D721Med (cell line): ENCODE measurements at places on chromosomes 5 and 9.

DNA sequence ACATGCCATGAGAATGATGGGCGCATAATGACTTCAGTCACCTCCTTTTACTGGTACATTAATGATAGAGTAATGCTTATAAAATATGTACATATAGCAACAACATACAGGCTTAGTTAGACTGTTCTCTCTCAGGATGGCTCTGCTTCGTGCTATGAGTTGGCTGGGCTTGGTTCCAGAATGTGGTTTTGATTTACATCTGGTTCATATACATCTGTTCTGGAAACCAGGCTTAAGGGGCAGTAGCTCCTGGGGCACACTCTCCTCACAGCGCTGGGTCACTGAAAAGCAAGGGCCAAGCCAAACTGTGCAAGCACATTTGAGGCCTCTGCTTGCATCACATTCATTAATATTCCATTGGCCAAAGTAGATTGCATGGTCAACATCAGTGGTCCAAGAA lies 44.9 kb downstream of the PCSK1 start:
- no peak for DNase-seq

DNA sequence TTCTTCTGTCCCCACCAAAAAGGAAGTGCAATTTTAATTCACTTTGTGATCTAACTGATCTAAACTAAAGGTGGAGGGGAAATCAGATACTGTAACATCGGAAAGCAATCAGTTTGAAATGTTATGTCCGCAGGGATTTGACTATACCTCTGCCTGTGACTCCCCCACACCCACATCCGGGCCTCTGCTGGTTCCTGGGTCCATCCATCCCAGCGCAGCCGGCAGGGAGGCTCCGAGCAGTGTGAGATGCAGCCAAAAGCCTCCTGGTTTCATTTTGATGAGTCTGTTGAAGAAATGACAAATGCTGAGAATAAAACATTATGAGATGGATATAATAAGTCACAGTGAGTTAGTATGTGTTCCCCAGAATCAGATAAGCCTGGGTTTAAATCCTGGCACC lies 8.6 kb downstream of the FSTL4 start:
- DNase-seq: no peak

GRCh38 chr5:133750356-133750755 lies 138.0 kb upstream of the FSTL4 start:
- no peak for DNase-seq

GRCh38 chr9:126390923-126391322 lies 64.3 kb downstream of the MVB12B start:
- DNase-seq: no peak

GRCh38 chr9:87798261-87798833 lies 72.4 kb downstream of the CTSL start:
- DNase-seq: no peak

GRCh38 chr5:37837414-37838032 lies 2.3 kb downstream of the GDNF start:
- DNase-seq: peak; percentile 76

- no peak for DNase-seq
Measured at GRCh38 chr5:147805030-147805454, 22.5 kb upstream of the JAKMIP2 start.

- no peak for DNase-seq
Measured at GRCh38 chr9:19498015-19498414, 89.2 kb downstream of the ACER2 start.

DNA sequence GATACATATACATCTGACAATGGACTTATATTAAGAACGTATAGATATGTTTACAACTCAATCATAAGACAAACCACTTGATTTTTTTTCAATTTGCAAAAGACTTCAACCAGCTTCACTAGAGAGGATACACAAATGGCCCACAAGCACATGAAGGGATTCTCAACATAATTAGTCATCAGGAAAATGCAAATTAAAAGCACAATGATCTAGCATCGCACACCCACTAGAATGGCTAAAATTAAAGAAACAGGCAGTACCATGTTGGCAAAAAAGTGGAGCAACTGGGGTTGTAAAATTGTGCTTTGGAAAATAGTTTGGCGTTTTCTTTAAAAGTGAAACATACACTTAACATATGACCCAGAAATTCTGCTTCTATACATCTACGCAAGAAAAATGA lies 80.0 kb upstream of the TRIO start:
- DNase-seq: no peak

DNA sequence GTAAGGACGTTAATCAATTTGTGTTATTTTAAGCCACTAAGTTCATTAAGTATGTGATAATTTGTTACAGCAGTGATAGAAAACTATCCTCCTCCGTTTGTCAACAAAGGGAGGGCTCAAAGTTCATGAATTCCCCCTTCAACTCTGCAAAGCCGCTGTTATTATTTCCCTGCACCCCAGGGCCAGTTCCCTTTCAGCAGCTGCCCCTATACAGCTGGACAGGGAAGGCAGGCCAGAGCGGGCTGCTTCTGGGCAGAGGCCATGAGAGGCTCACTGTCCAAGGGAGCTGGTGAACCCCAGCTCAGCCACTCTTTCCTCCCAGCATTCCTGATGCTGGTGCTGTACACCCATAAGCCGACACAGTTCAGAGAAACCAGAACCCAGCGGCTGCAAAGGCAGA lies 102.4 kb upstream of the GPR151 start:
- DNase-seq: no peak

GRCh38 chr5:41408676-41409443 lies 101.5 kb downstream of the PLCXD3 start:
- no peak for DNase-seq

DNA sequence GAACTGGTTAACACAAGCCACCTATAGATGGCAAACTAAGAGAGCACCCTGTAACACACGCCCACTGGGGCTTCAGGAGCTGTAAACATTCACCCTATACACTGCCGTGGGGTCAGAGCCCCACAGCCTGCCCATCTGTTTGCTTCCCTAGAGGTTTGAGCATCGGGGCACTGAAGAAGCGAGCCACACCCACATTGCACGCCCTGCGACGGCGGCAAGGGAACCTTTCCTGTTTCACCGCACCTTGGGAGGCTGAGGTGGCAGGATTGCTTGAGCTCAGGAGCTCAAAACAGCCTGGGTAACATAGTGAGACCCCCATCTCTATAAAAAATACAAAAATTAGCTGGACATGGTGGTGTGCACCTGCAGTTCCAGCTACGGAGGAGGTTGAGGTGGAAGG lies 76.6 kb downstream of the HRH2 start:
- DNase-seq: no peak

DNA sequence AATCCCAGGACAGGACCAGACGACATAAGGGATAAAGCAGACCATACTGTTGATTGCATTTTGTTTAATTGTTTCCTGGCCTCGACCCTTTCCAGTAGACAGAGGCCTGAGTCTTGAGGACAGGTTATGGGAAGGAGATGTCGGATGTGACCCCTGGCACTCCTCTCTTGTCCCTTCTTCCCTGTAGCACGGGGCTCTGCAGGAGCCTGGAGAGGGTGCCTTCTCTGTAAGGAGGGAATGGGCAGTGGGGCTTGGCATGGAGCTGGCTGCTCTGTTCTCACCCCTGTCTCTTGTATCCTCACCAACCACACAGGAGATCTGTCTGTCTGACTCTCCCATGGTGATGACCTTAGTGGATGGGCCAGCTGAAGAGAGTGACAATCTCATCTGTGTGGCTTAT lies 40.1 kb upstream of the SLC2A8 start:
- DNase-seq: no peak

GRCh38 chr9:134307674-134308638 lies 18.3 kb upstream of the RXRA start:
- DNase-seq: no peak

DNA sequence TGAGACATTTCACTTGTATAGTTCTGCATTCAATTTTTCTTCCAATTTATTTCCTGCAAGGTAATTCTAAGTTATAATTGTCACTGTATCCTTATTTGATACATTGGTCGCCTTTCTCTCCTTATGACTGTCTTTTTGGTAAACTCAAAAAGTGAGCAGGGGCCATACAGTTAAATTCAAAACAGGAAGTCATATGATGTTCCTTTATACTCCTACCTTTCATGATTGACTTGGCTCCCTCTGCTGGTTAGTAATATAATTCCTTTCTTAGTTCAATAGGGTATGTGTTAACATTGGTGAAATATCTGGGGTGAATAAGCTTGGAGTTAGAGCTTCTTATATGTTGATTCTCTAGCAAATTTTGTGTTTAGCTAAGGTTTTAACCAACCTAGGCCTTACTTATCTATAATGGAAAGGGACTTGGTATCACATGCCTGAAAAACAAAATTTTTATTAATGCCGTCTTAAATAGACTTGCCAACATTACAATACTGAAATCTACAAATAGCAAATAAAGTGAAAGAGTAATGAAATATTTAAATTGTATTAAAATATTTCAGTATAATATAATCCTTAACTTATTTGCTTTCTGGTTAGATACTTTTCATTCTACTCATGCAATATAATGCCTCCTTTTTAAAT lies 6.0 kb upstream of the NIPBL start:
- no peak for DNase-seq

GRCh38 chr5:80745490-80745889 lies 90.7 kb upstream of the DHFR start:
- no peak for DNase-seq
